Prostate gland (tissue), 2 donors: ENCODE measurements at places on chromosomes 7 and 10. TPM values are rescaled to one million over a fixed set of nuclear protein-coding genes. Genes with fewer than 3 reads are reported as not detected.

Gene CALHM1
- not detected for total RNA-seq

Gene ASAH2B
- 4.2 TPM for total RNA-seq

Gene OR2A7
- 5.3 TPM for total RNA-seq

DNA sequence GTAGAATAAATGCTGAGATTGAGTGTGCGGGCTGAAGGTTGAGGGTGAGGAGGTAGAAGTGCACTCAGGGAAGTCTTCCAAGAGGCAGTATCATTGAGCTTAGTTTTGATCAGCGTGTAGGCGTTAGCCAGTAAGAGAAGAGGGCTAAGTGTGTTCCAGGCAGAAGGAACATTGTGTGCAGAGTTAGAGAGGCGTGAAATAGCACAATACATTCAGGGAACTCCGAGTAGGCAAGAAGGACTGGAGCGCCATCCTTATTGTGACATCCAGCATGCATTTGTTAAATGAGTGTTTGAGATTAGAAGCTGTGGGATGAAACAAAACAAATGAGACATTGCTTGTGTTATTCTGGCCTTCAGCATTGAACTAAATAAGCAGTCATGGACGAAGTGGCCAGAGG is 140.9 kb upstream of the MKLN1 start:
- no peaks in the 10 kb centered on the region for H3K36me3 ChIP-seq
- no peak overlapping the region for H3K4me3 ChIP-seq

DNA sequence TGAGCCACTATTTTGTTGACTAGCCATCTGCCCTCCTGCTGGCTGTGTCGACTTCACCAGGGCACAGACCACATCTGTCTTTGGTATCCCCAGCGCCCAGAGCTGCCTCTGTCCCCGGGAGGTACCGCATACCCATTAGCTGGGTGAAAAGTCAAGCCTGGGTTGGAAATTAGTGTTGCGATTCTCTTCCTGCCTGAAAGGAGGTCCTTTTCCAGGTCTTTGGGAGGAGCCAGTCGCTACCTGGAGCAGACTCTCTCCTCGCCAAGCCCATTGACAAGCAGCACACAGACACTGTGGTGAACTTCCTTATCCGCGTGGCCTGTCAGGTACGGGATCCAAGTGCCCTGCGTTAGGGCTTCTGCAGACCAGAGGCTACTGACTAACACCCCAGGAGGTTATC is 79.4 kb downstream of the TRRAP start:
- DNase-seq: no peak
- no peak overlapping the region for H3K27ac ChIP-seq
- peaks cover 6% of the 10 kb centered on the region for H3K36me3 ChIP-seq

GRCh38 chr10:18406136-18406535 is 245.3 kb downstream of the NSUN6 start:
- no peak for DNase-seq
- no peak overlapping the region for H3K27ac ChIP-seq
- H3K27me3 ChIP-seq: no peaks in the 10 kb centered on the region
- no peaks in the 10 kb centered on the region for H3K36me3 ChIP-seq
- no peaks in the 10 kb centered on the region for H3K4me1 ChIP-seq

DNA sequence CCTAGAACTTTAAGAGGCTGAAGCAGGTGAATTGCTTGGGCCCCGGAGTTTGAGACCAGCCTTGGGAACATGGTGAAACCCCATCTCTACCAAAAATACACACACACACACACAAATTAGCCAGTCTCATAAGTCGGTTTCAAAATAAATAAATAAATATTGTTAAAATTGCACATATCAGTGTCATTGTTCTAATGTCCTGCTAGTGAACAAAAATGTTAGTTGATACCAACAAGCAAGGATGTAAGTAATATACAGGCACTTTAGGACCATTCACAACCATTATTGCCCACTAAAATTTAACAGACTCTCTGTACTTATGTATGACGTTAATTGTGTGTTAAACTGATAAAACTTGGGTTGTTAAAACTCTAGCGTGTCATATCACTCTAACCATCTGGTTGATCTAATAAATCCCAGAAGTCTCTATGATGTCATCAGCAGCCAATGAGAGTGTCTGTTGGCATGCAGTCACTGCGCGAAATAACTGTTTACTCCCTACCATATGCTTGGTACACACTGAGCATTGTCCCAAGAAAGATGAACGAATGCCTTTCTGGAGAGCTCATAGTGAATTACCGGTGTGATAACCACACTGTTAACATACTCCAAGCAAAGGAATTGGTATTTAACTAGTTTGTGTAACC is 30.4 kb upstream of the OTUD1 start:
- no peak overlapping the region for H3K27ac ChIP-seq
- no peaks in the 10 kb centered on the region for H3K4me1 ChIP-seq
- H3K27me3 ChIP-seq: no peaks in the 10 kb centered on the region
- no peaks in the 10 kb centered on the region for H3K36me3 ChIP-seq
- H3K4me3 ChIP-seq: no peak overlapping the region
- no peak for DNase-seq

GRCh38 chr7:7653593-7654187 is 13.1 kb downstream of the UMAD1 start:
- DNase-seq: no peak
- H3K4me1 ChIP-seq: no peaks in the 10 kb centered on the region
- no peaks in the 10 kb centered on the region for H3K27me3 ChIP-seq
- H3K27ac ChIP-seq: no peak overlapping the region
